Activated T-cell treated with anti-CD3 and anti-CD28 coated beads, Interleukin-2, amount 50 U/mL, for 4 hours (primary cell): ENCODE measurements at places on chromosomes 2 and 18.

- DNase-seq, result no peak
Measured at GRCh38 chr2:197924483-197924882, 120.1 kb downstream of the PLCL1 start.

GRCh38 chr2:195666113-195666712 is 9.2 kb downstream of the SLC39A10 start:
- no peak for DNase-seq

GRCh38 chr18:35623255-35623654 is 41.7 kb downstream of the GALNT1 start:
- DNase-seq, result no peak

DNA sequence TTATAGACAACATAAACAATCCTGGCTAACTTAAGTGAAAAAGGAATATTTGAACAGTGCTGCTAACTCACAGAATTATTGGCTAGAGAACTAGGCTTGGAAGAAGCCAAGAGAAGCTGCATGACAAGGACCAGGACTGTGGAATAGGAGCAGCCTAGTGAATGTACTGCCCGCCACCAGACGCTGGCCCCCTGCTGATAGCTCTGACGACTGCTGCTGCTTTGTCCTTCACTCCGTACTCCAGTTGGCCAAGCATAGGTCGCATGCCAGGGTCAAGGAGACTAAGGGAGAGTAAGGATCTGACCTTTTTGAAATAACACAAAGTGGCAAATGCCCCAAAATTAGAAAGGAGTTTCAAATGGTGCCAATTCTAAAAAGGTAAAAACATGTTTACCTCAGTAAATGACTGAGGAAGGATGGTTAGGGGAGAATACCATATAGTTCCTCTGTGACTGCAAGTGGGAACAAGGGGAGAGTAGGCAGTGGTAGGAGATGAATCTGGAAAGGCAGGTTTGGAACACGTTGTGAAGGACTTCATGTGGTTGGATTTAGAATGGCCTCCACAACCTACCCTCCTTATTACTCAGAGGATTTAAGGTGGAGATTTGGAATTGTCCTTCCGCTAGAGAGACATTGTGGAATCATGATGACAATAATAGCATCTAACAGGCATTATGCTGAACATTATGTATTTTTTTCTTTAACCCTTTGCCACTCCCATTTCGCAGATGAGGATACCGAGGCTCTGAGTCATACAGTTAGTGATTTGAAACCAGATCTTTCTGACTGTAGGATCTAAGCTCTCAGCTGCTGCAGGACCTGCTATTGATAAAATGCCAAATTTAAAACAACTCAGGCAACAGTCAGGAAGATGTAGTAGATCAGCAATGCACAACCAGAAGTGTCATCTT is 19.5 kb downstream of the STRADB start:
- no peak for DNase-seq

DNA sequence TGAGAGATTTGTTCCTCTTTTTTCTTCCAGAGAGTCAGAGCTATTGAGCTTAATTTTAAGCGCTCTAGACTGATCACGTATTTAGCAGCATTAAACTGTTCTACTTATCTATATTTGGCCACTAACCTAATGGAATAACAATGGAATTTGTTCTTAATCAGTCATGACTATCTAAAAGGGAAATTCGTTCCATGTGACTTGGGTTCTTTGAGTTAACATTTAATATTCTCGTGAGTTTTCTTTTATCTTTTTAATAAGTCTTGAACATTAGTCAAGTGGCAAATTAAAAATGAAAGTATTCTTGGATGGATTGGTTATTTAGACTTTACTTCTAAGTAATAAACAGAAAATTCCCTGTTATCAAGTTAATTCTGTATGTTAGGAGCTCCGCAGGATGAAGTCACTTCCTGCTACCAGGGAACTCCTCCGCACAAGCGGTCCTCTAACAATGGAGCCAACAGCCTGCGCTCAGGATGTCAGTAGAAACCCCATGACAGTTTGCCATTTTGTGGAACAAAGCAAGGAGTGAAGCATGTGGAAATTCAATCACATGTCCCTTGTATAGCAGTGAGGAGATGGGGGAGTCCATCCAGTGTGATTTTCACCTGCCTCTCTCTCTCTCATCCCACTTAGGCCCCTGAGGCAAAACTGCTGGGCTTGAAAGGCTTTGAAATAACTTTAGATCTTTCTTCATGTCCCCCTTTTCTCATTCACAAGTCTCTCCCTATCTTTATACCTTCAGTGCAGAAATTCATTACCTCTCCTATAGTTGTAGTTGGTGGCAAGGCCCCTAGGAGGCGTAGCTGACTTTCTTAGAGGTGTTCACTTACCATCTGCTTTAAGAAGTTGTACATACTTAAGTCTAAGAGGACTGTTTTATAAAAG is 138.1 kb downstream of the WDR7 start:
- no peak for DNase-seq
